ENCODE measurements at places on chromosomes 7 and 10.

GRCh38 chr7:149714081-149714909 lies 59.1 kb downstream of the ZNF467 start:
- peak; percentile 90 for DNase-seq

- no peak for DNase-seq
Measured at GRCh38 chr10:20765066-20765465, 132.0 kb downstream of the NEBL start.

- no peak for DNase-seq
Measured at GRCh38 chr7:106071356-106071998, 40.6 kb downstream of the SYPL1 start.

DNA sequence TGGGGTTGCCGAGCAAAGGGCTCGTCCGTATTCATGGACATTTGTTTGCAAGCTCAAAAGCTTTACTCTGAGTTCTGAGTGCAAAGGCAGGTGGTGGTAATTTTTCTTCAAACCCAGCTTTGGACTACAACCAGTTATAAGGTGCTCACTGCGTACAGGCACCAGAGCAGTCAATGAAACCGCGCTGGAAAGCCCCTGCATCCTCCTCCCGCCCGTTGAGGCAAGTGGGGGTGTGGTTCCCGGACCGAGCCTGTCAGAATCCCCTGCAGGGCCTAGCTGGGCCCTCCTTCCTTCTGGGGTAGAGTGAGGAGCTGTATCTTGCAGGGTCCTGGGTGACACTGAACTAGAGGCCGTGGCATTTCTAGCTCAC lies 22.3 kb downstream of the AMZ1 start:
- peak; percentile 51 for DNase-seq

DNA sequence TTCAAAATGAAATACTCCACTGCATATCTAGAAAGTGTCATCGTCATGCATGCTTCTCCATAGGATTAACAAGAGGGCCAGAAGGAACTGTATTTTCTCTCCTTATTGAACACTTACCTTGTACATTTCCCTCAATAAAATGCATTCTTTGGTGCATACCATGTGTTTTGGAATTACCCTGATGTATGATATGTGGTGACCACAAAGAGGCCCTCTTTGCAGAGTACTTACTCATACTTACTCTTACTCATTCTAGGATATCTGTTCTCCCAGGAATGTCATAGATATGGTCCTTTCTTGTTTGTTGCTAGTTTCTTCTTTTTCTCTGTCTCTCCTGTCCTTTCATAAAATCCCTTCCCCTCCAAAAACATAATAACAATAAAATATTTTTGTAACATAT lies 1087.1 kb upstream of the POT1 start:
- DNase-seq = no peak

- DNase-seq = no peak
Measured at GRCh38 chr10:12533151-12533550, 183.8 kb downstream of the CAMK1D start.

DNA sequence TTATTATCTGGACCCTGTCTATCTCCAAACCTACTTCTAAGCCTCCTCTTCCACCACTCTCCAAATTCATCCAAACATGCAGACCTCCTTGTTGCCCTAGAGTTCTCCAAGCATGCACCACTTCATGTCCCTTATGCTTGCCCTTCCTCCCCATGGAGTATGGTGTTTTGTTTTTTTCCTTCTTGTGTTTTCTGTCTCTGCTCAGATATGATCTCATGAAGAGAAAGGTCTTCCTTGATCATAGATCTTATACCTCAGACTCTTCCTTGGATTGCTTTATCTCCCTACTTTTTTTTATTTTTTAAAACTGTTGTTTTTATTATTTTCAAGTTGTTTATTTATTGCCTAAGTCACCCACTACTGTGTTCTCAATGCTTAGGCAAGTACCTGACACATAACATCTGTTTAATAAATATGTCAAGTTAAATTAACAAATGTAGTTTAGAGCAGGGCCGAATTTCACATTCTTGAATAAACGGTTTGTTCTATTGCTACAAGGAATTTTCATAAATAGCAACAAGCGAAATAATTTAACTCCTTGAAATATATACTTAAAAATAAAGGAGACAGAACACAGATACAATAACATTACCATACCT lies 84.5 kb downstream of the HGF start:
- DNase-seq = no peak

DNA sequence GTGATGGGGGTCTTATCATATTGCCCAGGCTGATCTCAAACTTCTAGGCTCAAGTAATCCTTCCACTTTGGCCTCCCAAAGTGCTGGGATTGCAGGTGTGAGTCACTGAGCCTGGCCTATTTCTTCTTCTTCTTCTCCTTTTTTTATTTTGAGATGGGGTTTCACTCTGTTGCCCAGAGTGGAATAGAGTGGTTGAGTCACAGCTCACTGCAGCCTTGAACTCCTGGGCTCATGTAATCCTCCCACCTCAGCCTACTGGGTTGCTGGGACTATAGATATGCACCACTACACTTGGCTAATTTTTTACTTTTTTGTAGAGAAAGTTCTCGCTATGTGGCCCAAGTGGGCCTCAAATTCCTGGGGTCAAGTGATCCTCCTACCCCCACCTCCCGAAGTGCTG lies 124.3 kb downstream of the SKIDA1 start:
- DNase-seq = no peak

DNA sequence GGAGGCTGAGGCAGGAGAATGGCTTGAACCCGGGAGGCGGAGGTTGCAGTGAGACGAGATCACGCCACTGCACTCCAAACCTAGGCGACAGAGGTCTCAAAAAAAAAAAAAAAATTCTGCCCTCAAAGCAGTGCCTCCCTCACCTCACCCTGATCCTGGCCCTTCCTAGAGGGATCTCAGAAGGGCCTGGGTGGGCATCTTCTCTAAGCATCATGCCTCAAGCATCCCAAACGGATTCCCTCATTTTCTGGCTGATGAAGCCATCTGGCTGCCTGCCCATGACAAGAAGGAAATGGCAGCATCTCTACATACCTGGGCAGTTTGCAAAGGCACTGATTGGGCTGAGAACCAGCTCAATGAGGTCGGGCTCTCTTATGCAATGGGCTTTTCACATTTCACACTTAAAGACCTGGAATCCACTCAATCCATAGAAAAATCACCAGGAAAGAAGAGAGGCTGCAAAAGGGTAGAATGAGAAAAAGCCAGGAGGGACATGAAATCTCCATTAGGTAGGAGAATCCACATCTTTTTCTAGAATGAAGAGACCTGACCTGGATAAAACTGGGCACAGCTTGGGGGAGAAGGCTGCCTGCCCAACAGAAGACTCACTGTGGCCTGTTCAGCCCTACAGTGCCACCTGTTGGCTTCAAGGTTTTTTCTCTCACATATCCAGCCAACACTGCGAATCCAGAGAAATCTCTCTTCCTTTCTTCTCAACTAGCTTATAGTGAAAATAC lies 48.1 kb downstream of the PDLIM1 start:
- DNase-seq = no peak

GRCh38 chr7:116736927-116737715 lies 65.1 kb downstream of the MET start:
- DNase-seq = no peak

DNA sequence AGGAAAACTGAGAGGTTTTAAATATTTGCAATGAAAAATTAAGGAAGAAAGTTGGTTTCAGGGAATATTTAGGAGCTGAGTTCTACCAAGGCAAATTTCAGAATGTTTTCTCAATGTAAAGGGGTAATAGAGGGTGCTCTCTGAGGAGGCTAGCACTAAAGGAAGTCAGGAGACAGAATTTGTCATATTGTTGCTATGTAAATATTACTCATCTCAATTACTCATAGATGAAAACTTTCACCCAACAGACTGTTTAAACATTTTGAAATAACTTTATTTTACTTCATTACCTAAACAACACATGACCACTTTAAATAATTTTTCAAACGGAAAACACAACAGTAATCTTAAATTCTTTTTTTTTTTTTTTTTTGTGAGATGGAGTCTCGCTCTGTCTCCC lies 274.8 kb upstream of the NRG3 start:
- no peak for DNase-seq

DNA sequence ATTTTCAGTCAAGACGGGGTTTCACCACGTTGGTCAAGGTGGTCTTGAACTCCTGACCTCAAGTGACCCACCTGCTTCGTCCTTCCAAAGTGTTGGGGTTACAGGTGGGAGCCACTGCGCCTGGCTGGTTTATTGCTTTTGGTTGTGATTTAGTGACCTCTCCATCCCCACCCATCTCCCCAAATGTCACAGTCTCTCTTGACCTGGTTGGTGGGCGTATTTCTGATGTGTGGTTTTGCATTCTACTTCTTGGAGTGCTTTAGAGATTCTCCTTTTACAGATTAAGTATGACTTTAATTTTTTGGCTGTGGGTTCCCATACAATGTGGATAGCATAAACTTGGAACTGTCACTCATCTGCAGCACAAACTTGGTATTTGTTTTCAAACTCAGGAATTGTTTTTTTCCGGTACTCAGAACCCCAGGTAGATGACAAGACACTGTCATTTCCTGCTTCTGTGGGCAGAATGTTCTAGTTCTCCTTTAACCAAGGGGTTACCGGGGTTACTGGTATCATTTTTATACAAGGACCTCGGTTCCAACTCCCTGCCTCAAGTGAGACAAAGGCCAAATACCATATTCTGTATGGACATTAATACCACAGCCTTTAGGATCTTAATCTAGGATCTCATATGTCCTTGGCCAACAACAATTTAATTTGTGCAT lies 50.5 kb downstream of the MRC1 start:
- DNase-seq = no peak

Measured in stimulated activated CD4-positive, alpha-beta T cell treated with anti-CD3 and anti-CD28 coated beads, TNF-alpha, amount 100 ng/mL, for 24 hours (primary cell).